GM13977 (cell line): ENCODE measurements at places on chromosomes 5 and 9.
A peak's percentile ranks its signal among the peaks of the same experiment; 100 is the strongest.

GRCh38 chr5:175219366-175219765 lies 224.6 kb downstream of the DRD1 start:
- no peak for DNase-seq

DNA sequence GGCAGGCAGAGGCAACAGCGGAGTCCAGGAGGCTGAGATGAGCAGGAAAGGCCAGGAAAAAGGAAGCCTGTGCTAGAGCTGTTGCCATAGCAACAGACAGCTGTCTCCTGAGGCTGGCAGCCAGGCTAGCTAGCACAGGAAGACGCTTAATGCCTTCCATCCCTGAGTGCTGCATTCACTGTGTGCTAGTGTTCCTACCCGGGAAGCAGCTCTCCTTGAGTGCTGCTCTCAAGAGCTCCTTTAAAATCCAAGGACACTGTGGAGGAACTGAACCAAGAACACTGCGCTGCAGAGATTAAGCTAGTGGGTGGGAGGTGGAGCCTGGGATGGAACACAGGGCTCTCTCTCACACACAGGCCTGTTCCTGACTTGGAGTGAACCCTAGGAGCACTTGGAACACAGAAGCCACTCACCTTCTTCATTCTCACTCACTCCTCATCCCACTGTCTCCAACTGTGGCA lies 53.5 kb upstream of the IL7R start:
- no peak for DNase-seq

- peak; percentile 68 for DNase-seq
Measured at GRCh38 chr9:38088006-38088925, 19.2 kb upstream of the SHB start.

GRCh38 chr5:112886975-112887374 lies 25.9 kb downstream of the SRP19 start:
- no peak for DNase-seq

- DNase-seq = no peak
Measured at GRCh38 chr9:27599870-27600238, 26.6 kb upstream of the C9orf72 start.

DNA sequence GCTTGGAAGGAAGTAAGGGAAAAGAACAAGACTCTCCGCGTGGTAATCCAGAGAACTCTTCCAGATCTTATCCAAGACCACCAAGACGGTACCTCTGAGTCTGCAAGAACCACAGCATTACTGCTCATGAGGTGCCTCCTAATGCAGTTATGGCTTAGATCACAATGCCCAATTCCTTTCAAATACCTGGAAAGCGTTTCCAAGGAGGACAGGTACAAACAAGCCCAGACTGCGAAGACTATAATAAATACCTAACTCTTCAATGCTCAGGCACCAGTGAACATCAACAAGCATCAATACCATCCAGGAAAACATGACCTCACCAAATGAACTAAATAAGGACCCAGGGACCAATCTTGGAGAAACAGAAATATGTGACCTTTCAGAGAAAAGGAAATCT lies 325.5 kb downstream of the CWC27 start:
- DNase-seq = no peak

GRCh38 chr5:149419532-149419858 lies 40.4 kb upstream of the IL17B start:
- no peak for DNase-seq

- DNase-seq = no peak
Measured at GRCh38 chr9:113988385-113989016, 89.6 kb downstream of the AMBP start.

DNA sequence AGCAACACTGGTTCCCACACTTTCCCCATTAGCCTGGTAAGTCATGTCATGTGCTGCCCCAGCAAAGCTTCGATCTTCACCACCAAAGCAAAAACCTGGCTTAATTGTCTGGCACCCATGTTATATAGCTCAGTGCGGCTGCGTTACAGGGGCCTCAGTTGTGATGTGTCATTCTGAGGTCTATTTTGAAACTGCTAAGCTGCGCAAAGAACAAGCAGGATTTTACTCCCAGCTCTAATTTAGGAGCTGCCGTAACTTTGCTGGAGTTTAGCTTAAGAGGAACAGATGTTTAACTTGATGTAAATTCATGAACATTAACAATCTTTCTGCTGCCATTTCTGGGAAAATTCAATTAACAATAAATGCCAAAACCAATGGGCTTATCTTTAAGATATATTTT lies 274.1 kb downstream of the HSPA4 start:
- no peak for DNase-seq

DNA sequence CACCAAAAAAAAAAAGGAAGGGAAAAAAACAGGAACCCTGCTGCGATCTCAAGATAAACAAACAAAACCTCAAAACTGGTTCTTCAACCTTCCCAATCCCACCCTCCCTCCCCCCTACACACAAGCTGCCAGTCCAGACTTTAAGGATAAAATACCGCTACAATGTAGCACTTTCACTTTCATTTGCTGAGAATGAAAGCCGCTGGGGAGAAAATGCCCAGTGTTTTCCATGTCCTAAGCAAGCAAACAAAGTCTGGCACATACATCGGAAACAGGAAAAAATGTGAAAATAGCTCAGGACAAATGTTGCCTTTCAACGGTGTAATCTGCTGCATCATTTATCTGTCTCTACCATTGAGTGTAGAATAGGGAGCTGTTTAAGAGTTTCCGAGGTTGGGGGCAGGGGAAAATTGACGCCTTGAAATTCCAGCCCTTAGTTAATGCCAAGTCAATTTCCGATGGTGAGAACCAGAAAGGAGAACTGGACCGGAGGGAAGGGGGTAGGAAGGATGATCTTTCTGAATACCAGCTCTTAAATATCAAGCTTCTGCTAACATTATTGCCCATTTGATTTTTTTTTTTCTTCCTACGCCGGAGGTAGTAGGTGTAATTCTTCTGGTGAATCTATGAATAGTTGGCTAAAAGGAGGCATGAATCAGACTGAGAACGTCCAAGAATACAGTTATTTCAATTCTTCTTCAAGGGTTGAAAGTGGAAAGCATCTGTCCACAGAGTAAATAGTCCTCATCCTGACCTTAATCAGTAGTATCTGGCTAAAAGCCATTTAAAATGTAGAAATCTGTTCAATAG lies 1.2 kb upstream of the ADAMTS6 start:
- DNase-seq = peak; percentile 33

GRCh38 chr9:98360176-98360708 lies 104.8 kb upstream of the TBC1D2 start:
- no peak for DNase-seq

DNA sequence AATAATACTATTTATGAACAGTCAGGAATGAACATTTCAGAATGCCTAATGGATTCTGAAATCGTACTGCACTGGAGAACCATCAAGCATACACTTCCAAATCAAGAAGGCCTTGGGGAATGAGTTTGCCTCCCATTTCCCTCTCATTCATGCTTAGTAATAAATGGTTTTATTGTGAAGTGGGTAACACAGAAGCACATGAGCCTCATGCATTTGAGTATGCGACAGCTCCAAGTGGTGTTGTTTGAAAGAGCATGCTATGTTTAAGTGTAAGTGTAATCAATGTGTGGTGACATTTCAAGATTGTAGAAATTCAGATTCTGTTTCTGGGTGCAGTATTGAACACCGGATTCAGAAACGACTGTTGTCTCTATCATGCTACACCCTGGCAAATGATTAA lies 60.0 kb downstream of the SGCD start:
- no peak for DNase-seq

GRCh38 chr5:61089351-61089750 lies 72.9 kb downstream of the SMIM15 start:
- DNase-seq = no peak

DNA sequence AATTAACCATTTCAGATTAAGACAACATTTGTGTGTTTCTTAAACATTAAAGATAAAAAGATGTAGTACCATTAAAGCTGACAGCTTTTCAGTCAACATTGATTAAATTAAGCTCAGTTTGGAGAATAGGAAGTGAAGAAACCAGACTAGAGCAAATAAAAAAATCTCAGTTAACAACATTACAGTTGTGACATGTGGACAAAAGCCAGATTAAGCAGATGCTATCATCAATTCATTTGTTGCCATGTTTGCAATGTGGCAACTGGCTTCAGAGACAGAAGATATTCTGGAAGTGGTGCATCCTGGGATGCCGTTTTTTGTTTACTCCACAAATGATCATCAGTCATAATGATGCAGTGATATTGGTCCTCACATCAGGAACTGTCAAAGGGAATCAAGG lies 70.3 kb upstream of the CNTLN start:
- no peak for DNase-seq

DNA sequence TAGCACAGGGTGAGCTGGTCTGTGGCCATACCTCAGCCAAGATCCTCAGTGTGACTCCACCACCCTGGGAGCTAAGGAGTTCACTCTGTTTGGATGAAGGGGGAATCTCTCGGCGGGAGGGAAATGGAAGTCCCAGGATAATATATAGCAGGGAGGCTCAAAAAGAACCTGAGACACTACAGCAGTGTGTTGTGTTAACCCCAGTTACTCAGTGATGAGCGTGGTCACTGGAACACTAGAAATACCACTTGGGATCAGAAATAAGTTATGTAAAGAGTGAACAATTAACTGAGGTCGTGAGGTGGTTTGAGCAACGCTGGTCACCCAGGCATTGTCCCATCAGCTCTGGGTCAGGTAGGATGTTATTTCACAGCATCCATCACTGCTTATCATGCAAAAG lies 59.3 kb upstream of the ADAMTS16 start:
- no peak for DNase-seq

GRCh38 chr5:14696851-14697250 lies 32.3 kb downstream of the OTULIN start:
- DNase-seq = no peak

DNA sequence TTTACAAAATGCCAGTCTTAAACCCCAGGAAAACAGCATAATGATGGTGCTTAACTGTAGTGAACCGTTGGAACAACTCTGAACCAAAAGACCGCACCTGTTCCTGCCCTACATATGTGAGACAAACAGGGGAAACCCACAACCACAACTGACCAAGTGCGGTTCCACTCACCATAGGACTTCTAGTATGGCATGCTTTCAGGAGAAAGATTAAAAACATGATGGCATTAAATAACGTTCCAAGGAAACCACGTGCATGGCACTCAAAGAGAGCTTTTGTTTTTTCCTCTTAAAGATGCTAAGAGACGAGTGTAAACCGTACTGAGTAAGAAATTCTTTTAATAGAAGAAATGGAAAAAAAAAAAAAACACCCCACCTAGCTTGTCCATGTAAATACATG lies 119.8 kb downstream of the SSBP2 start:
- peak; percentile 23 for DNase-seq

- DNase-seq = no peak
Measured at GRCh38 chr9:34267660-34268059, 61.4 kb downstream of the KIF24 start.

DNA sequence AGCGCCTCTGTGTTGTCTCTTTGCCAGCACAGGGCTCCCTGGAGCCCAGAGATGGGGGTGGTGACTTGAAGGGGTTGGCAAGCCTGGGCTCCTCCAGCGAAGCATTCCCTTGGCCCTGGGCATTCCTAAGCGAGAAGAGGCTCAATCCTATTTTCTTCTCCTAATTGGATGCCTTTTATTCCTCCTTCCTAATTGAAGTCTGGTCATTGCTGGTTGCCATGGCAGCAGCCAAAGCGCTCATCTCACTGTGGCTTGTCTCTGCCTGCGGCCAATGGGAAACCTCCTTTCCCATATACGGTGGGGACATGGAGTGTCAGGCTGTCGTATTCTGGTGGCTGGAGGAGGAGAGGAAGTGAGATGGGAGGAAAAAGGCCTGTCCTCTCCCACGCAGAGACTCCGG lies 52.3 kb upstream of the RARS1 start:
- DNase-seq = no peak

GRCh38 chr9:122951056-122951455 lies 10.2 kb downstream of the RABGAP1 start:
- DNase-seq = no peak

DNA sequence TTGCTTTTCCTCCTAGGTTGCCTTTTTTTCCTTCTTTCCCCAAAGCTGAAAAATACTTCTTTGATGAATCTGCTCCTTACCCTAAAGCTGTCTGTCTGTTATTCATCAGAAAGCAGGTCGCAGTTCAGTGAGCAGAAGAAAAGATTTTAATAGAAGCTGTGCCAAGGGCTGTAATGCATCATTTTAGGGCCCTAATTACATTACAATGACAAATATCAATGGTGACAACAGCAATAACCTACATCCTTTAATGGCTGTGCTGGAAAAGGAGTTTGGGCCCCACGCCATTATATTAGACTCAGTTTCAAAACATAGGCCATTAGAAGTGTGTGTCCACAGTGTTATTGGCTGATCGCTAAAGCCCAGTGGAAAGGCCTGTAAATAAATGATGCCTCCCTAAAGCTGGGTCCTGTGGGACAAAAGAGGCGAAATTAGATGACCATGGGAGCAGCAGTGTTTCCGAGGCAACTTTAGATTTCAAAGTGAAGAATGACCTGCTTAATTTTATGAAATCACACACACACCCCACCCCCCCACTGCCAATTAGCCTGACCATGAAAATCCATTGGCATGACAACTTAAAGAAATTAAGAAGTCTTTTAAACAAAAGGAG lies 38.4 kb downstream of the TLE4 start:
- DNase-seq = no peak

DNA sequence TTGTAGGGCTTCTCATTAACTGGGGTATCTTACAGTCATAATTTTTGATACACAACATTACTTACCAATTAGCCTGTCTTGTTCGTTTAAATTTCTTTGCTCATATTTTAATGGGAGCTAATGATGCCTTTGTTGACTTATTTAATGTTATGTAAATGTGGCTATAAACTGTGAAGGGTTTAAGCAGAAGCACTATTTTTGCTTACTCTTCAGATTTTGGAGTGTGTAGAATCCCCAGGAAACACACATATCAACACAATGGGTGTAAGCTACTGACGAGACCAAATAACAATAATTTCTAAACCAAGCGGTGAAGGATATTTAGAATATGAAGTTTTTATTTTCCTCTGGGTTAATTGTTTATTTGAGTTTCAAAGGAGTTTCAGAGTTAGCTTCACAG lies 452.5 kb downstream of the EBF1 start:
- no peak for DNase-seq

GRCh38 chr5:142800776-142801494 lies 30.8 kb downstream of the ARHGAP26 start:
- no peak for DNase-seq

DNA sequence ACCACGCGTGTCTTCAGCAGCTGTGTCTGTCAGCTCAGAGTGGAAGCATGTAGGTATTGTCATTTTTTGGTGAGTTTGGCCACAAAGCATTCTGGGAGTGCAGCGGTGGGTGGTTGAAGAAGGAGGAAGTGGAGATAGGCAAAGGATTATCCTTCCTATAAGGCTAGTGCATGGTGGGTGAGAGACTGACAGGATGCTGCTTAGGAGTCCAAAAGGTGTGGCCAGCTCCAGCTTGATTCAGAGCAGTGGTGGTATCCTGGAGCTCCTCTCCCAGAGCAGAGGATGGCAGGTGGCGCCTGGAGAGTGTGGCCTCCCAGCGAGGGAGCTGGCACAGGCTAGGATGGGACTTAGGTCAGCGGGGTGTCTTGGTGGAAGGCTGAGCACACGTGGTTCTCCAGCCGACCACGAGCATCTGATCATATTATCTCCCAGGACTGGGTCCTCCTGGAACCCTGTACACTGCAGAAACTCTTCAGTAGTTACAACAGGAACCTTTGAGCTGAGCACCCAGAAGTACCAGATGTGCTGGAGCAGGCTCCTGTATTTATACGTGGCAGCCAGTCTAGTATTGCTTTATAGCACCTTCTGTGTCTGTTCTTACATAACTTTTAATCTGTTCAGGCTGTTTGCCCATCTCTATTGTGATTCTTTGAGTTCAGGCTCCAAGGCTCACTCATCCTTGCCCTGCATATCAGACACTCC lies 29.6 kb downstream of the MAML1 start:
- peak; percentile 45 for DNase-seq

- DNase-seq = no peak
Measured at GRCh38 chr5:674630-675011, 18.5 kb downstream of the TPPP start.

- DNase-seq = no peak
Measured at GRCh38 chr5:171453056-171453725, 33.7 kb downstream of the FGF18 start.
